ENCODE measurements at places on chromosomes 1 and 21. TPM values are rescaled to one million over a fixed set of nuclear protein-coding genes. Genes with fewer than 3 reads are reported as not detected.

DNA sequence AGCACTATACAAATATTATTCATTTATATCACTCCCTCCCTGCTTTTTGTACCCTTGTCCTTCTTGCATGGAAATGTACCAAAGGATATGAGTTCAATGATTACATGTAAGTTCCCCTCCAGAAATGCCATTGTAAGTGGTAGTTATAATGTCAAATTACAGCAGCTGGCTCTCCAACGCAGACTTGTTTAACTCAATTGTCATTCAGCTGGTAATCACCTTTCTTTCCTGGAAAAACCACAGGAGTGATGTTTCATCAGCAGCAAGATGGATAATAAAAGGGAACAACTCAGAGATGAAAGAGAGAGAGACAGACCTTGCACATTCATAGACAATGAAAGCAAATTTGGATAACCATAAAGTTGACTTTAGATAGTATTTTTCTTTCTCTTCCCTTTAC lies 578.6 kb upstream of the PBX1 start:
- no peak for DNase-seq

The APCS gene
- not detected for polyA plus RNA-seq

The DDR2 gene
- polyA plus RNA-seq = 21.0 TPM

GRCh38 chr1:236575523-236575922 lies 28.8 kb downstream of the HEATR1 start:
- DNase-seq = no peak

The HIVEP3 gene
- 4.1 TPM for polyA plus RNA-seq

- DNase-seq = no peak
These were observed 59.8 kb upstream of the BACH1 start for GRCh38 chr21:29238967-29239290.

The C1QA gene
- polyA plus RNA-seq = 20.8 TPM

GRCh38 chr1:183885142-183885735 lies 80.3 kb downstream of the RGL1 start:
- no peak for DNase-seq

The OR6K3 gene
- polyA plus RNA-seq = not detected

- DNase-seq = no peak
These were observed at the start of gene SDC3 for GRCh38 chr1:30908696-30909364. TSS of gene SDC3 (minus strand) at chr1:30908758. CDS start at chr1:30908586, 172 bp downstream.

DNA sequence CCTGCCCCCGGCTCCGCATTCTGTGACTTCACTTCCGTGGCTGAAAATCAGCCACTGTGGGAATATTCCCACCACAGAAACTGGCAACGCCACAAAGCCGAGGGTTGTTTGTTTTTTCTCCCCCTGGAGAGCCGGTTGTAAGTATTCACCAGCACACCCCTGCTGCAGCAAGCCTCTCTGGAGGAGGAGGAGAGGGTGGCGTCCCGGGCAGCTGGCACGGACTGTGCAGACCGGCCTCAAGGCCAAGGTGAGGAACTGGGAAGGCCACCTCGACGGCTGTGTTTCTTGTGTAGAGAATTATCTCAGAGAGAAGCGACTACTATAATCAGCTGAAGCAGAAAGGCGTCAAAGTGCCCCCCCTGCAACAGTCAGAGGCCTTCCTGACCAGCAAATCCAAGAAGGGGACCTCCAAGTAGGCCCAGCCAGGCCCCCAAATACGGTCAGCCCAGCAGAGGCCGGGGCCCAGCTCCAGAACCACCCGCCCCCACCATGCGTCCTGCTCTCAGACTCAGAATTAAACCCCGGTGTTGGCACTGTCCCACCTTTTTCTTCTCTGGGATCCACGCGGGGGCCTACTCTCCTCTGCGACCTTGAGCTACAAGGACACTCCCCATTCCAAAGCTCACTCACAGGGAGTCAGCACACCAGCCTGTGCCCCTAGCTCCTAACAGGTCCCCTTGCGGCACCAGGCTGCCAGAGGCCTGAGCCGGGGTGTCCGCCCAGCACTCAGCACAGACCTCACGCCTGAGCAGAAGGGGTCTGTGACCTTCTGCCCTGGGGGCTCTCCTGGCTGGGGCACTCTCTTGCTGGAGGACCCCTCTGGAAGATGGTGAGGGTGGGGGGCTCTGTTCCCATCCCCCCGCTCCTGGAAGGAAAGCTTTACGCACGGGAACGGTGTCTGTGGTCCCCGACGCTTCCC lies 1.2 kb upstream of the SMIM1 start:
- no peak for DNase-seq

GRCh38 chr1:150362721-150363425 lies 1.1 kb upstream of the RPRD2 start:
- DNase-seq = no peak

- peak; percentile 53 for DNase-seq
These were observed 5.4 kb upstream of the DISP3 start for GRCh38 chr1:11473491-11474034.

The TNFSF18 gene
- 0.37 TPM for polyA plus RNA-seq

DNA sequence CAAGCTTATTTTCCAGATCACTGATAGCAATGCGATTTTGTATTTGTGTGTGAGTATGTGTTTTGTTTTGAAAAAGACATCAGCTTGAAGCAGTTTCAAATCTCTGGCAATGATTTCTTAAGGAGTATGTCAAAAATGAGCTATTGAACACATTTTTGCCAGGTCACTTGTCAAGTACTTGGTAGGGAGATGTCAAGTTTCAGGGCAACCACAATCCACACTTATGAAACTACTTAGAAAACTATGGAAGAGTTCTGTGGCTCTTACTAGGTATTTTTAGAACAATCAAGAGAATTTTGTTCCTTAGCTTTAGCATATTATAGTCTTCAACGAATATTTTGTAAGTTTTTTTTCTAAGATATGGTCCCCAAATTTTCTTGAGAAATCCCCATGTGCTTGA lies 318.8 kb upstream of the ZRANB2 start:
- no peak for DNase-seq

The LCE7A gene
- not detected for polyA plus RNA-seq

- no peak for DNase-seq
These were observed 861.5 kb upstream of the B3GALT2 start for GRCh38 chr1:194047921-194048320.

The RAVER2 gene
- 28.9 TPM for polyA plus RNA-seq

The LRRC71 gene
- 0.83 TPM for polyA plus RNA-seq

- no peak for DNase-seq
These were observed 85.2 kb downstream of the UCHL5 start for GRCh38 chr1:192973988-192974387.

The SH2D5 gene
- polyA plus RNA-seq = 1.5 TPM

DNA sequence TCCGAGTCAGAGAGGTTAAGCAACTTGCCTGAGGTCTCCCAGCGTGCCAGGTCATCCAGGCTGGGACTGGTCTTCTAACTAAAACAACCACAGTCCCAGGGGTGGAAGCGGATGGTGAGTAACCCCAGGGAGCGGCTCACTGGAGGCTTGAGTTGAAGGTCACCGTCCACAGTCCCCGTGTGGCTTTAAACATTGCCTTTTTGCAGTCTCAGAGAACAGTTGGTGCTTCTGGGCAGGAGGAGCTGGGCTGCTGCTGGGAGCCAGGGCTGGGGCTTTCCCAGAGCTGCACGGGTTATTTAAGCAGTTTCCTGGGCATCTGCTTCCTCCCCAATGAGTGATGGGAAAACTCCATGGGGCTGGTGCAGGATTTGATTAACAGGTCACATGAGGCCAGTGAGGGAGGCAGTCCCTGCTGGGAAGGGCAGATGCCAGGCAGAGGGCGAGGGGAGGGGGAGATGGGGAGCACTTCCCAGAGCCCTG lies 12.3 kb downstream of the ARHGEF10L start:
- DNase-seq = no peak

DNA sequence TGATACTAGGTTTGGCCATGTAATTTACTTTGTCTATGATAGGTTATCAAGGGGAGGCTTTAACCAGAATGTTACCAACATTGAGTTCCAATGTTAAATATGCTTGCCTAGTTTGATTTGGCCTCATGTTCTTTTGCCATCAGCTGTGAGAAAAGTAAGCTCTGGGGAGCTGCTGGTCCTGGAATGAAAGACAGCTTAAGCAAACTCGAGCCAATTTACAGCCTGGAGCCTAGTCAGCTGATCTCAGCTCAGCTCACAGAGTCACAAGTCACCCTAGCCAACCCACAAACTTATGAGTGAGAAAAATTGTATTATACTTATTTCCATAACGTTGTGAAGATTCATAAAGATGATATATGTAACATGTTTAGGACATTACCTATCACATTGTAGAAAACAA lies 426.7 kb downstream of the RWDD3 start:
- DNase-seq = no peak

GRCh38 chr1:180250883-180251509 lies 20.9 kb downstream of the LHX4 start:
- no peak for DNase-seq

Measured in renal cortex interstitium (tissue), 15 donors.